Heart right ventricle (tissue), 16 donors: ENCODE measurements at places on chromosomes 4 and X.

- DNase-seq, result no peak
These were observed 60.5 kb downstream of the TBC1D14 start for GRCh38 chr4:6969826-6970800.

DNA sequence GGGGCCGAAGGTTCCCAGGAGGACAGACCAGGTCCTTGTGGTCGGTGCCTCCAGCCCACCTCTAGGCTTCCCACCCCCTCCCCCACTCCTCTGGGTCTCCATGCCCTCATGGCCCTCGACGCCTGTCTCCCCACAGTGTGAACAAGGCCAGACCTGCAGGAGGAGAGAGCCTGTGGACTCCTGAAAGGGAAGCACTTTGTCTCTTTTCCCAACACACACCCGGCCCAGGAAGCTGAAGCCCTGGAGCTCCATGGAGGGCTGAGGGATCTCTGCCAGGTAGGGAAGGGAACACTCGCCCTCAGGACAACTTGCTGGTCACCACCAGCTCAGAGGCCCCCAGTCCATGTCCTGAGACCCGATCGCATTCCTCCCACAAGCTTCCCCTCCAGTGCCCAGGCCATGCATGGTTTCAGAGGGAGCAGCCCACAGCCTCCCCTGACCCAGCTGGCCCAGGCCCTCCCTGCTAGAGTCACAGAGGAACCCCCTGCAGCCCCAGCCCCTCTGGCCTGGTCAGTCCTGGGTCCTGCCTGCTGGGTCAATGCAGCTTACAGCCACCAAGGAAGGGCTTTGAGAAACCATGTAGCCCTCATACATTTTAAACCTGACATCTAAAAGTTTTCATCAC, 60.8 kb downstream of the ABLIM2 start:
- DNase-seq, result no peak

DNA sequence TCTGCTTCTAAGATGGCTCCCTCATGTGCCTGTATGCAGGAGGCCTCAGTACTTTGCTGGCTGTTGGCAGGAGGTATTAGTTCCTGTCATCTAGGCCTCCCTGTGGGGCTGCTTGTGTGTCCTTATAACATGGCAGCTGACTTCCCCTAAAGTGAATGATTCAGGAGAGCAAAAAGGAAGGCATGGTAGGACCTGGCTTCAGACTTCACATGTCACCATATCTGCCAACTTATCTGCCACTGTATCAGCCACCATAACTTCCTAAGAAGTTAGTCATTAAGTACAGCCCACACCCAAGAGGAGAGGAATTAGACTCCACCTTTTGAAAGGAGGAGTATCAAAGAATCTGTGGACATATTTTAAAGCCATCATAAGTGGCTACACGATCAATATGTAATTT, 122.5 kb downstream of the UCHL1 start:
- DNase-seq, result no peak

GRCh38 chr4:40550196-40550595, 79.5 kb downstream of the RBM47 start:
- no peak for DNase-seq

GRCh38 chr4:153438916-153439756, 27.0 kb upstream of the TMEM131L start:
- DNase-seq, result no peak

DNA sequence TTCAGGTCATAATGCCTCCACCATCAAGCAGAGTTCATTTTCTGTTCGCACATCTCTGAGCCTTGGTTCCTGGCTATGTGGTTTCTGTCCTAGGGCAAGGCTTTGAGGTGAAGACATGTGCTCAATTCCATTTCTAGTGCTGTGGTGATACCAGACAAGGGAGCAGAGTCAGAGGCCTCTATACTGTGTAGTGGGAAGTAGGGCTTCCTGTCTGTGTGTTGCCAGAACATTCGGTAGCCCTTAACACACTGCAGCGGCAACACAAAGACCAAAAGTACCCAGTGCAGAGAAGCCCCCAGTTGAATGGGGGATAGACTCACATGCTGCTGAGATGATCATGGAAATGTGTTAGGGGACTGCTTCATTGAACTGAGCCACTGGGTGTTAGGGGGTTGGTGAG, 56.4 kb downstream of the STARD8 start:
- DNase-seq, result no peak

- no peak for DNase-seq
These were observed 27.1 kb downstream of the FHIP1A start for GRCh38 chr4:151436093-151436518.

- no peak for DNase-seq
These were observed 148.8 kb upstream of the EDNRA start for GRCh38 chr4:147332091-147332490.
